ENCODE measurements at places on chromosomes 2 and 18.

- DNase-seq = no peak
Measured at GRCh38 chr2:163474889-163475288, 260.9 kb downstream of the FIGN start.

GRCh38 chr18:80179857-80180558 lies 67.3 kb downstream of the PARD6G start:
- no peak for DNase-seq

- DNase-seq = no peak
Measured at GRCh38 chr2:156518138-156518537, 82.0 kb downstream of the GPD2 start.

GRCh38 chr18:64639536-64639935 lies 490.6 kb upstream of the LINC00305 start:
- no peak for DNase-seq

- DNase-seq = no peak
Measured at GRCh38 chr2:149988361-149988760, 400.8 kb upstream of the MMADHC start.

DNA sequence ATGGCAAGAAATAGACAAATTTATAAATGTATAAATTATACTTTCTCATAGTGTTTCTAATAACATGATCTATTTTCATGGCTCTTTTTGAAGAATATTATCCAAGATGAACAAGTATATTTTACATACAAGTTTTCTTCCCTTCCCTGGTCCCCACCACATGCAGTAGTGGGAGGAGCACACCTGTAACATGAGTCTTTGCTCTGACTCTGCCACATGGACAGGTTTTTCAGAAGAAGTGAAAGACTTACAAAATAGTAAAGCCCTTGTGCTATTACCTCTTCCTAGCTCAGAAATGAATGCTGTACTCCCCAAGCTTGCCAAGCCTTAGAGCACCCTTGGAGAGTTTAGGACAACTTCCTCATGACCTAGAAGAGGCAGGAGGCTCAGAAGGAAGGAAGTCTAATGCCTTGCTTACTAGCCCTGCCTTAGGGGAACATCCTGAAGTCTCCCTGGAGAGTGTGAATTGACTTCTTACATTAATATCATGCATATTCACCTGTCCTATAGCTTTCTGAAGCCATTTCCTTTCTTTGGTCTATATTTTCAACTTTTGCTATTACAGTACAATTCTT lies 18.4 kb downstream of the MXD1 start:
- DNase-seq = no peak

GRCh38 chr18:55869556-55870501 lies 281.8 kb upstream of the TCF4 start:
- DNase-seq = peak; percentile 47

- DNase-seq = no peak
Measured at GRCh38 chr18:60982329-60982695, 350.9 kb upstream of the CDH20 start.

DNA sequence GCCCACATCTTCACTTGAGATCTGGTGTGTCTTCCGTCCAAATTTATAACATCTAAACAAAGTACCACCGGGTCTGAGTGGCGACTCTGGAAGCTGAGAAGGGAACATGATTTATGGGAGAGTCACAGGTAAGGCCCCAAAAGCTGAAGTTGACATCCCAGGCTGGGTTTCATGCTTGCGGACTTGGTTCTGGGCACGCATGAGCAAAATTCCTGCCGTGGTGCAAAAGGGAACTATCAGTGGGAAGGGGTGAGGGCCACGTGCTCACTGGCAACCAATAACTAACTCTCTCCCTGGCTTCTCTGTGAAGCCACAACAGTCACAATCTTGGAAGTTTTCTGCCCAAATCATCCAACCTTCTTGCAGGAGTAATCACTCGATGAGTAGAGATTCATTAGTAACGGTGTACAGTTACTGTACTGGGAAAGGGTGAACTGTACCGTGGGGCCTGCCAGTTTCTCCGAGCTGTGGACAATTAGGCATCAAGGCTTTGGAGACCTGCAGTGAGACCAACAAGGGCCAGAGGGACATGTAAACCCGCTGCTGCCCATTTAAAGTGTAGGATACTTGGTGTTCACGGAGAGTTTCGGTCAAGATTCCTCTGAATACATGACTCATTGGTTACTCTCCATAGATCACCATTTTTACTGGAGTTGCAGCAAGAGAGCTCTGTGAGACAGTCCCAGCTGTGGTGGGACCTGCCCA lies 69.4 kb upstream of the ASB18 start:
- no peak for DNase-seq

DNA sequence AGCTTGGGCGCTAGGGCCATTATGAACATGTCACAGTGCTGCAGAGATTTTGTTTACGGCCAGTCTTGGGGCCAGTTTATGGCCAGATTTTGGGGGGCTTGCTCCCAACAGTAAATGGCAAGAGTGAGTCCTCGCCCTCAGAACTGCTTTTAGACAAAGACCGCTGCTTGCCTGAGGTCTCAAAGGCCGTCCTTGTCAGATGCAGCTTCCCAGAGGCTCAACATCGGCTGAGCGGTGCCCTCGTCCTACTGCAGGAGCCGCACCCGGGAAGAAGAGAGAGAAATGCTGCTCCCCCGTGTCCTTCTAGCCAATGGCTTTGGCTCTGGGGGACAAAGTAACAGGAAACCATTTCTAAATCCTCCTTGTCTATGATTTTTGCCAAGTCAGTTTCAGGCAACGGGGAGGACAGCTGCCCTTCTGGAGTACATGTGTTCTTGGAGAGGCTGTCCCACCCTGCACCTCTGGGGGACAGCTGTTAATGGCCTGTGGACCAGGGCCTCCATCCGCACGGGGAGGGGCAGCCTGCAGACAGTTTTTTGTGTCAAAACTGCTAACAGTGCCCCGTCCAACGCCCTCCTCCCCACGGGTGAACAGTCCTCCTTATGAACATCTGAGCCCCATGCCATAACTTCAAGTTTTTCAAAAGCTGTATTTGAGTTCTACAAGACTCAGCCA lies 66.1 kb downstream of the C18orf63 start:
- DNase-seq = no peak

Measured in left hindlimb (tissue), 1 donor.